ENCODE measurements at places on chromosomes 6 and 20.

DNA sequence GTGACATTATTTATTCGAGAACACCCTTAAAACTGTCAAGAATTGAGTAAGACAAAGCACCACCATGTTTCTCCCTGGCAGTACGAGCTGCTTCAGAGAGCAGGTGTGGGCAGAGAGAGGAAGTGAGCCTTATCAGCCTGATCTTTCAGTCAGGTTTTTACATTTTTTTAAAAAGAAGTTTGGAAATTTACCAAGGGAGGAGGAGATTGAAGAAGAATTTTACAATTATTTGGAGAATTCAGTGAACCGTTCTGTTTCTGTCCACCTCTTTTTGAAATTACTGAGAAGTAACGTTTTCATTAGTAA lies 75.5 kb downstream of the ZDHHC14 start:
- no peak for DNase-seq

DNA sequence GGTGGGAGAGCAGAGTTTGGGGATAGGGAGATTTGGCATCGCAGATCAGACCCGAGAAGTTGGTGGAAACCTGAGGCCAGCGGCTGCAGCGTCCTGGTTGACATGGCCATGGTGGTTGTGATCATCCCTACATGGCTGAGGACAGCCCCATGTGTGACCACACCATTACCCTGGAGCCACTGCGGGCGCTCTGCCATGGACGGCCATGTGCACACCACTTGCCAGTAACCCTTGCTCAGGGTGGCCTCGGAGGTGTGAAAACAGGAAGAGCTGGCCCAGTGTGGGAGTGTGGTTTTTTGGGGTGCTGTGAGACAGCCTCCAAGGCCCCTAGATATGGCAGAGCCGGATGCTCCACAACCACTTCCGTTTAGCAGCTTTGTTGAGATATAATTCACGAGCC lies 64.4 kb downstream of the TMEM242 start:
- DNase-seq: no peak

DNA sequence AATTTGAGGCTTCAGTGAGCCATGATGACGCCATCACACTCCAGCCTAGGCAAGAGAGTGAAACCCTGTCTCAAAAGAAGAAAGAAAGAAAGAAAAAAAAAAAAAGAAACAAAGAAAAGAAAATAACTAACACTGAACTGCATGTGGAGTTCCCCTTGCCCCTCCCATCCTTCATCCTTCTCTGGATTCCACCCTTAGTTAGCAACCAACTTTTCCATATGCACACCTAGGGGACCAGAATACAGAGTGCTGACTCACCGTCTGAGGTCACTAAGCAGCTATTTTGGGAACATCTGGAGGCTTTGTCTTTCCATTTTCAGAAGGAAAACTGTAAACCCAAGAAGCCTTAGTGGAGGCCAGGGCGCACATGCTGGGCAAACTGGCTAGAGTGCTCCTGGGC lies 257.4 kb downstream of the MAFB start:
- no peak for DNase-seq

DNA sequence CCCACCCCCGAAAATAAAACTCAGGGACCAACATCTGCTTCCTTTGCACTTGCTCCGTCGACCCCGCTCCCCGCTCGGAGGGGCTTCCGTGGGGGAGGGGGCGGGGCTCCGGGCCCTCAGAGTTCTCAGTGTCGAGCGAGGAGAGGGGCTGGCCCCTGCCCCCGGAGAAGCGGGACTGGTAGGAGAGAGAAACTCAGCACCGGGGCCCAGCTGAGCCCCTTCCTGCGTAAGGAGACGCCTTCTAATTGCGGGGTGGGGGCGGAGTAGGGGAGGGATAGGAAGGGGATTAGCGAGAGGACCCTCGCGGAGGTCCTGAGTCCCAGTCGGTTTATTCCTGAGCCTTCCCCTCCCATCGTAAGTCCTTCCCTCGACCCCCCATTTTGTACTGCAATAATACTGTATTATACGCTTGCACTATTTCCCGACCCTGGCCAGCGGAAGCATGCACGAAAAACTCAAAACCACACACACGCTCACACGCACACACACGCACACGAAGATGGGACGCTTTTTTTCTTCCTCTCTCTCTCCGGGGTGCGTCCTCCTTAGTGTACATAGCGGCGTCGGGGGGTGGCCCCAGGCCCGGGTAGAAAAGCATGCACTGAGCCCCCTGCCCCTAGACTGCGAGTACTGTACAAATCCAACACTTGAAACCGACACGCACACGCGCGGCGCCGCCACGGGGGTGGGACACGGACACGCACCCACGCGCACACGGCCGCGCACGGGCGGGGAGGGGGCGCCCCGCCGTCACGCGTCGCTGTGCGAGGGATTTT lies 22.1 kb upstream of the SLC22A7 start:
- no peak for DNase-seq

DNA sequence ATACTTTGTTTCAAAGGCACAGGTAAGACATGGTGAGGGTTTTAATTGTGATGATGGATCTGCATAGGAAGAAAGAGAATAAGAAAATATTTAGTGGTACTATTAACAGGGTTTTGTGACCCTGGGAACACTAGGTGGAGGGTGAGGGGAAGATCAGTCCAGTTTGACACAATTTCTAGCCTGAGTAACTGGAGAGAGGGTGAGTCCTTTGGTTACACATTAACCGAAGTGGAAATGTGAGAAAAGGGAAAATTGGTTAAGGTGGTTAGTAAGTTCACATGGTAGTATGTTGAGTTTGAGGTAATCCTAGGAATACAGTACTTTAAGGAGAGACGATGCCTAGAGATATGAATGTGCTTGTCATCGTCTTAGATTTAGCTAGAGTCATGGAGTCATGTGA lies 54.8 kb upstream of the POU3F2 start:
- no peak for DNase-seq

GRCh38 chr6:18931086-18931485 lies 543.9 kb downstream of the RNF144B start:
- DNase-seq: no peak

- peak; percentile 84 for DNase-seq
Observed at GRCh38 chr20:35447082-35447789, 8.2 kb upstream of the CEP250 start.

GRCh38 chr6:13165502-13166172 lies 162.7 kb downstream of the TBC1D7 start:
- no peak for DNase-seq

DNA sequence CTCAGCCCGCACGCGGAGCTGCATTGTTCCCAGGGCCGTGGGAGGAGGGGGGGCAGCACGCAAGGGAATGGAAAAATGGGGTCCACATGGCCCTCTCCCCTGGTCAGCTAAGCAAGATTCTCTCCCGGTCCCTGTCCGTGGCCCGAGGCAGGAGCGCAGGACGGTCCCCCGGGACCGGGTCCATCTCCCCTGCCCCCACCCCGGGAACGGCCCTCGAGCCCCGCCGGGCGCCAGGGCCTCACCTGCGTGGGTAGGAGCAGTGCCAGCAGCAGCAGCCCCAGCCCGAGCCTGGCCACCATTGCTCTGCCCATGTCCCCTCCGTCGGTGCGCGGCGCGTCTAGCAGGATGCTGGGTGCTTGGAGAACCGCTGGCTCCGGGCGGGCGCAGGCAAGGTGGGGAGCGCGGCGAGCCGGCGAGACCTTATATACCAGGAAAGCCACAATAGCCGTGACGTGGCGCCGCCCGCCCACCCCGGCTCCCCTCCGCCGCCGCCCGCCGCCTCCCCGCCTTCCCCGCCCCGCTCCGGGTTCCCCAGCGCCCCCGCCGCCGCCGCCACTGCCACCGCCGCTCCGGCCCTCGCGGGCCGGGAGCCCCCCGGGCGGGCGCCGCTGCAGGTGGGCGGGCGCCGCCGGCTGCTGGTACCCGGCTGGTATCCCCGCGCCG lies at the start of gene CD24:
CD24 (minus strand) TSS at position 394 of the 663 bp plus-strand sequence; CDS start at position 311, 83 bp downstream.
- peak; percentile 38 for DNase-seq

DNA sequence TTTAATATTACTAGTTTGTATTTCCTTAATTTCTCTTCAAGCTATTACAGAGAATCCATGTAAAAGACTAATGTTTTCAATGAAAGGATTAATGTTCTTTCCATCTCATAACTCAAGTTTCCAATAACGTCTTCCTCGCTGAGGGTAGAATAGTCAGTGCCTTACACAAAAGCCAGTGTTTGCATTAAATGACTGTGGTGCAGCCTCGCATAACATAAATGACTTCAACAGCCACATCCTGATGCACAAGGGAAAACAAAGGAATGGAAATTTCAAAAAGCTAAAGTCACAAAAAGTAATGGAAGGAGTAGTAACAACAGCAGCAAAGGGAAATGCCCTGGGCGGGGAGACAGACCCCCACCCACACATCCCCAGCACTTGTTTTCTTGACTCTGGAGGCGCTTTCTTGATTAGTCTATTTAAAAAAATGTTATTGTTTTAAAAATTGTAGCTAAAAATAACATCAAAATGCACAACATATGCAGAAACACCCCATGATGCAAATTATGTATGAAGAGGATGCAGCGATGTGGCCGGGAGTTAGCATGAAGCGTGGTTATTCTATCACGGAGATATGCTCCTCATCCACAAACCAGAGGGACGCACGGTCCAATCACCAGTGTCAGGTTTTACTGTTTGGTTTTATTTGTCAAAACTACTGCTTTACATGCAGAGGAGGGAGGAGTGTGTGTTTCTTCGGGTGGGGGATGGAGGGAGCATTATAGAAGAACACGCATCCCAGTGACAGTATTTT lies 228.6 kb downstream of the GMPR start:
- DNase-seq: no peak

- no peak for DNase-seq
Observed at GRCh38 chr20:8094415-8094818, 37.6 kb upstream of the PLCB1 start.

DNA sequence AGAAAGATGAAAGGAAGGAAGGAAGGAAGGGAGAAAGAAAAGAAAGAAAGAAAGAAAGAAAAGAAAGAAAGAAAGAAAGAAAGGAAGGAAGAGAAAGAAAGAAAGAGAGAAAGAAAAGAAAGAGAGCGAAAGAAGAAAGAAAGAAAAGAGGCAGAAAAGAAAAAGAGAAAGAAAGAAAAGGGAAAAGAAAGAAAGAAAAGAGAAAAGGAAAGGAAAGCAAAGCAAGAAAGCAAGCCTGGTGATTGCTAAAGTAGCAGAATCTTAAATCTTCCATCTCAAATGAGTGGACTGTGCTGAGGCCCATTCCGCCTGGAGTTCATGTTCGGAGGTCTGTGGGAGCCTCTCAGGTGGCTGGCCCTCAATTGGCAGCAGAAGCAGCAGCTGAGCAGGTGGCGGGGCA lies 148.4 kb downstream of the TFAP2A start:
- no peak for DNase-seq

DNA sequence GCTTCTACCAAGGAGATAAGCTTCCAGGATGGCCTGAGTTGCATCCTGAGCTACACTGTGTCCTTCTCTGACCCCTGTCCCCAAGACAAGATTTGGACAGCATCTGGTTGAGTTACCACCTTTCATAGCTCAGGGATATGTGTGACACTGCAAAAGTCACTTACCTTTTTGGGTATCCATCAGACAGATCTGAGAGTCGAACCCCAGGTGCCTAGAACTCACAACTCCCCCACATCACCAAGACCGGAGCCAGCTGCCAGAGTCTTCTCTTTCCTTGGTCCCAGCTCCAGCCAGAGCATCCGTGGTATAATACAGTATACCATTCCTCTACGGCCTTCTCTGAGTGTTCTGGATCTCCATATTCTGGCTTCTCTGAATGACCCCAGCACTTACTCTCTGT lies 133.0 kb downstream of the CD83 start:
- DNase-seq: no peak
